Activated naive CD4-positive, alpha-beta T cell treated with anti-CD3 and anti-CD28 coated beads, Interleukin-2, amount 10 ng/mL, durations not matched to agents 7 days and 5 days (primary cell): ENCODE measurements at places on chromosomes 5 and 9.
A peak's percentile ranks its signal among the peaks of the same experiment; 100 is the strongest.

GRCh38 chr5:42828671-42829070 is 17.0 kb upstream of the SELENOP start:
- no peak for DNase-seq

GRCh38 chr9:133130685-133131244 is 9.7 kb upstream of the RALGDS start:
- peak; percentile 73 for DNase-seq

DNA sequence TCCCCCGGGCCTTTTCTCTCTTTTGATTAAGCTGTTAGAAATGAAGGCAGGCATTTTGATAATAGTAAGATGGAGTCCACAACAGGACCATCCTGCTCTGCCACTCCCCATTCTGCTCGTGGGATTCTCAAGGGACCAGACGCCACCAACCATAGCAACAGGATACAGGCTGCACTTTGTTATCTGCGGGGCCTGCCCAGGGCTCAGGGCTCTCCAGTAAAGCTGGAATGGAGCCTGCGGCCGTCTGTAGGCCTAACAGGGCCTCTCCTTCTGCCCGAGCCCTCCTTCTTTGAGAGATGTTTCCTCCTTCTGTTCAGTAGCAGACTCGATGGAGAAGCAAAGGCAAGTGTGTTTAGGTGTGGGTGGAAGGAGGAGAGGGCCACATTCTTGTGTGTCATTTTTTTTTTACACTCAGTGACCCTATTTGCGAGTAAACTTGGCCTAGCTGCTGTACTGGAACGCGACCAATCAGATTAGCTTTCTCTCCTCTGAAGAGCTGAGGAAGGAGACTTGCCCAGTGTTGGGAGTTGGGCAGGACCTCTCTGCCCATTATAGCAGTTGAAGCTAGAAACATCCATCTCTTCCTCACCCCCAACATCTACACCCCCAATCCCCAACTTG is 8.9 kb upstream of the EPB41L4B start:
- no peak for DNase-seq

GRCh38 chr5:17378346-17378997 is 119.6 kb upstream of the TAF11L2 start:
- no peak for DNase-seq

GRCh38 chr5:141695627-141696215 is 13.7 kb upstream of the ARAP3 start:
- DNase-seq: no peak

DNA sequence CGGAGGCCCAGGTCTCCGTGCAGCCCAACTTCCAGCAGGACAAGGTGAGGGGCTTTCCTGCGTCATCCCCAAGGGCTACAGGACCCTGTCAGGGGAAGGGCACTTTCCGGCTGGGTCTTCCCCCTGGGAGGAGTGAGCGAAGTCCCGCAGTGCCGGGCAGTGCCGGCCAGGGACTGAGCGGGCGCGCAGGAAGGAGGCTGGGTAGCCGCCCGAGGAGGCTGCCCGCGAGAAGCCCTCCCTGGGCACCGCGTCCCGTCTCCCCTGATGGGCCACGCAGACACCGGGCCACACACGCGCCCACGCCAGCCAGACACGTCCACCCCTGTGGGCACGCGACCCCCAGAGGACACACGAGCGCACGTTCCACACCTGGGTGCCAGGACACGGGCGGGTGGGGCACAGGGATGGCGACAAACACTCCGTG is 357 bp downstream of the PTGDS start:
- no peak for DNase-seq

DNA sequence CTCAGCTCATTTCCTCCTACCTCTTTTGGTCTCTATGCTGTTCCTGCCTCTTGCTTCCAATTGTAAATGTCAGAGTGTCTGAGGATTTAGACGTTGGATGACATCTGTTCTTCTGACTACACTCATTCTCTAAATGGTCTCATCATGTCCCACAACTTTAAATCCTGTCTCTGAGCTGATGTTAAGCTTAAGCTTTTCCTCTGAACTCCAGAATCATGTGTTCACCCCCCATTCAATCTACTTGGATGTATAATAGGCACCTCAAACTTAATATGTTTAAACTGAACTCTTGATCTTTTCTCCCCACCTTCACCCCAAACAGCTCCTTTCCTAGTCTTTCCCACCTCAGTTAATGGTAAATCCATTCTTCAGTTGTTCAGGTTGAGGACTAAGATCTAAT is 433.6 kb downstream of the CSNK1G3 start:
- no peak for DNase-seq

- no peak for DNase-seq
Observed at GRCh38 chr5:9351546-9351945, 194.3 kb downstream of the SEMA5A start.

DNA sequence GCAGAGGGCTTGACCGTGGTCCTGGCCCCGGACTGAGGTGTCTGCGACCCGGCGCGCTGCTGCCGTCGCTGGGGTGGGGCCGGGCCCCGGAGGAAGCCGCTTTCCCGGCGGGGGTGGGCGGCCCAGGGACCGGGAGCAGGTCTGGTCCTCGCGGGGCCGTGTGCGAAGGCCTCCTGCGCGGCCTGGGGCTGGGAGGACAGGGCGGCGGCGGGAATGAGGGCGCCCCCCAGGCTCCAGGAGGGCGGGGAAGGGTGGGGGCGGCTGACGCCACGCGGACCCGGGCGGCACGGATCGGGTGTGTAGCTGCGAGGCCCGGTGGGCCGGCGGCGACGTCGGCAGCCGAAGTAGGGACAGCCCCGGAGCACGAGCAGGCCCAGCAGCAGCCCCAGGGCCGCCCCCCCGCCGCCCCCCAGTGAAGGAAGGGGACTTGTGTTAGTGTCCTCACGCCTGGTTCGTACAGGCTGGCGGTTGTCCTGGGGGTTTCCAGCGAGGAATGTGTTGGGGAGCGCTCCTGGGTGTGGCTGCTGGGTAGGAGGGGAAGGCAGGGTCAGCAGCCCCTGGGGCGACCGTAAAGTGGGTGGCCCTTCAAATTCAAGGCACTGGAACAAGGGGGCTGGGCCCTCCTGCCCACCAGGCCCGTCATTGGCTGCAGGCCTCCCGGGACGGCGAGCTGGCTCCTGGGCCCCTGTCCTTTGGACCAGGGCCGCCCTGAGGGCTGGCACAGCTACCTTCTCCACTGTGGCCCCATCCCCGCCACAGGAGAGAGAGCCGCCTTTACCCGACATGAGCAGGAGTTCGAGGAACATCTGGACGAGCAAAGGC is 597 bp upstream of the TMEM250 start:
- DNase-seq: no peak

GRCh38 chr5:129079496-129079895 is 15.1 kb upstream of the ISOC1 start:
- DNase-seq: no peak

- DNase-seq: no peak
Observed at GRCh38 chr5:75623846-75624245, 12.6 kb downstream of the ANKDD1B start.

- DNase-seq: peak; percentile 66
Observed at GRCh38 chr5:133930061-133930812, 38.2 kb downstream of the C5orf15 start.

DNA sequence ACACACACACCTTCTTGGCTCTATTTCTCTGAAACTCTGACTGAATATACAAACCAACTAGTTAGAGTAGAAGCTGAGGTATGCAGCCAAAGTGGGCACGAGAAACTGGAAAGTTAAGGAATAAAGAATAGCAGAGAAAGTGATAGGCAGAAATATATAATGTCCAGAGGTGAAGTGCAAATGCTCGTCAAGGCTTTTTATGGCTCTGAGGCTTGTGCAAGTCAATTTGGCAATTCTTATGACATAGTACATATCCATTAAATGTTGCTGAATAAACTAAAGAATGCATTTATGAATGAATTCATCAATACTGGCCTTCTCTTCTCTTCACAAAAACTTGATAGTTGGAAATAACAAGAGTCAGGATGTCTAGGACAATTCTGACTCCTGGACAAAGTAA is 490.1 kb upstream of the DMAC1 start:
- no peak for DNase-seq
